ENCODE measurements at places on chromosomes 1 and 21.

DNA sequence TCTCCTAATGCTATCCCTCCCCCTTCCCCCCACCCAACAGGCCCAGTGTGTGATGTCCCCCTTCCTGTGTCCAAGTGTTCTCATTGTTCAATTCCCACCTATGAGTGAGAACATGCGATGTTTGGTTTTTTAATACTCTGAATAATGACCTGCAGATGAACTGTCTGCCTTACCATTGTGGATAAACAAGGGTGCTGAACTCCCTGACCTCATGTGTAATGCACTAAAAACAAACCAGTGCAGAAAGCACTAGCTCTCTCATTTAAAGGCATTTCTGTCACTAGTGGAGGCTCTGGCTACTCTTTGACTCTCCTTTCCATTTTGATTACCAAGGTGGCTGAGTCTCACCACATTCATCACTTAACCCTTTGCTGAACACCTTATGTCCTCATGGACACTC lies 23.1 kb upstream of the TRAF3IP3 start:
- DNase-seq = no peak

DNA sequence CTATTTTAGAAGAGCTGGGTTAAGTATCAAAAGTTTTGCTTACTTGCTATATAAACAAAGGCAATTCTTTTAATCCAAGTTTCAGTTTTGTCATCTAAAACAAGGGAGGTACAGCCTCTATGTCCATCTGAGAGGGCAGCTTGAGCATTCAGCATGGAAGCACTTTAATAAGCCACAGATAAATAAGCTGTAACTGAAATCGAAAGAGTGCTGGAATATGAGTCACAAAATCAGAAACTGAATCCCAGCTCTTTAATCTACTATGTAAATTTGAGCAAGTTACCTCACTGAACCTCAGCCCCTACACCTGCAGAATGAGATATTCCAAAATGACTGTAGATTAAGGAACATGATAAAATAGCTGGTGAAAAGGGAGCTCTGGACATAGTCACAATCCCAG lies 80.0 kb upstream of the HP1BP3 start:
- DNase-seq = no peak

GRCh38 chr1:225437710-225438437 lies 10.0 kb upstream of the LBR start:
- peak; percentile 34 for DNase-seq

GRCh38 chr1:109846162-109846561 lies 64.5 kb upstream of the CSF1 start:
- no peak for DNase-seq

GRCh38 chr1:205444931-205445645 lies 10.8 kb downstream of the BLACAT1 start:
- peak; percentile 73 for DNase-seq

- DNase-seq = no peak
Observed at GRCh38 chr1:25651824-25652741, 35.5 kb downstream of the MAN1C1 start.

GRCh38 chr21:34054259-34054658 lies 19.1 kb upstream of the MRPS6 start:
- DNase-seq = no peak

All from NCI-H1092 treated with DMSO at 0.1 percent for 48 hours (cell line).